ENCODE measurements at places on chromosomes 11 and 22. TPM values are rescaled to one million over a fixed set of nuclear protein-coding genes. Genes with fewer than 3 reads are reported as not detected.
A peak's percentile ranks its signal among the peaks of the same experiment; 100 is the strongest.

DNA sequence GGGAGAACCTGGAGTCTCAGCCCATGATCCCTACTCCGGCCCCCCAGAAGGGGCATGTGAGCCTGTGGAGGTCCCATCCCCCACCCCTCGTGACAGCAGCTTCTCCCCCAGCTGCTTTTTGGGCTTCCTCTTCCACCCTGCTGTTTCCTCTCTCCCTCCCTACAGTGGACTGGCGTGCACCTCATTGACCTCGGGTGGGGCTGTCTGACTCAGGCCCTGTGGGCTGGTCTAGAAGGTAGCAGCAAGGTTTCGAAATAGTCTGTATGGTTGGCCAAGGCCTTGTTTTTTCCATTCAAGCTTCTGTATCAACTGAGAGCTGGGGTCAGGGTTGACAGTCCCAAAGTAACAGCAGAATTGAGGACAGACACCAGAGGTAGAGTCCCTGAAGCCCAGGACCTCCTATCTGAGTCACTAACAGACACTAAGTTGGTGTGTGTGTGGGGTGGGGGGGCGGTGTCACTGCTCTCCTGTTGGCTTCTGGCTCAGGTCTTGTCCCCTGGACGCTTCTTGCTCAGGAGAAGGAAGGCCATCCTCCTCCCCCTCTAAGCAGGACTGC is 7.7 kb downstream of the SLC37A2 start:
- DNase-seq, result peak; percentile 88

GRCh38 chr22:43840851-43841250 is 21.5 kb downstream of the SULT4A1 start:
- no peak for DNase-seq

GRCh38 chr11:66047541-66048365 is 1.2 kb downstream of the GAL3ST3 start:
- DNase-seq, result no peak

- no peak for DNase-seq
These were observed 79.1 kb downstream of the GUCY1A2 start for GRCh38 chr11:106939157-106939556.

DNA sequence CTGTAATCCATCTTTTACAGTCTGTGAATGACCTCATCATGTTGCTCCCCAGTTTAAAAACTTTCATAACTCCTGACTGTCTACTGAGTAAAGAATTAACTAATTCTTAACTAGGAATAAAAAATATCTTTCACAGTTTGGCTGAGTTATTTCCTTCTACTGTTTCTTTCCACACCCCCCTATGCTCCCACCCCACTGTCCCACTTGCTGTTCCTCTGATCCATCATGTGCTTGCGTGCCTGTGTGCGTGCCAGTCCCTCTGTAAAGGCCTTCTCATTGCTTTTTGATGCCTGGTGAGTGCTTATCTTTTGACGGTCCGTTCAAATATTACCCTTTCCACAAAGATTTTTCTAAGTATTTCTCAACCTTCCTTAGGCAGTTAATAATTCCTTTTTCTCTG is 55.6 kb downstream of the ATG16L2 start:
- no peak for DNase-seq

- DNase-seq, result no peak
These were observed 1.0 kb downstream of the MALAT1 start for GRCh38 chr11:65499713-65500386.

DNAJB7 gene
- not detected for total RNA-seq

DNA sequence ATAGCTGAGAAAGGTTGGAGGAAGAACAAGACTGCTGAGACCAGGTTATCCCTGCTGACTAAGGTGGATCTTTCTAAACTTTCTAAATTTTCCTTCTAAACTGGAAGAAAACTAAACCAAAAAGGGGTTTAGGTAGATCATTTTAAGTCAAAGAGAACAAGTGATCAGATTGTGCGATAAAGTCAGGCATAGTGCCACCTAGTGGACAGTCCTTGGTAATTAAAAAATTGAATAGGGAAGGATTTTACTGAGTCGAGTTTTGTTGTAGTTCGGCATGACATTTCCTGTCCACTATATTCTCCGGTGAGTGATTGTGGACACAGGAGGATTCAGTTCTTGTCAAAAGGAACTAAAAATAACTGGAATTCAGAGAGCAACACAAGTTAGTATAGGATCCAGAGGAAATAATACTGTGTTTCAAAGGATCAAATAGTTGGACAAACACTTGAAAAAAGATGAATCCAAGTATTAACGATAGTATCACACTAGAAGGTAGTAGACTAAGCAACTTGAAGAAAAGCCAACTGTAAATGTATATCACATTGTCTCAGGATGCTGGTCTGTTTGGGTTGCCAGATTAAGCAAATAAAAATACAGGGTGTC is 1236.4 kb downstream of the FAM181B start:
- DNase-seq, result no peak

GRCh38 chr22:25555586-25555985 is 8.9 kb upstream of the GRK3 start:
- DNase-seq, result no peak

DNA sequence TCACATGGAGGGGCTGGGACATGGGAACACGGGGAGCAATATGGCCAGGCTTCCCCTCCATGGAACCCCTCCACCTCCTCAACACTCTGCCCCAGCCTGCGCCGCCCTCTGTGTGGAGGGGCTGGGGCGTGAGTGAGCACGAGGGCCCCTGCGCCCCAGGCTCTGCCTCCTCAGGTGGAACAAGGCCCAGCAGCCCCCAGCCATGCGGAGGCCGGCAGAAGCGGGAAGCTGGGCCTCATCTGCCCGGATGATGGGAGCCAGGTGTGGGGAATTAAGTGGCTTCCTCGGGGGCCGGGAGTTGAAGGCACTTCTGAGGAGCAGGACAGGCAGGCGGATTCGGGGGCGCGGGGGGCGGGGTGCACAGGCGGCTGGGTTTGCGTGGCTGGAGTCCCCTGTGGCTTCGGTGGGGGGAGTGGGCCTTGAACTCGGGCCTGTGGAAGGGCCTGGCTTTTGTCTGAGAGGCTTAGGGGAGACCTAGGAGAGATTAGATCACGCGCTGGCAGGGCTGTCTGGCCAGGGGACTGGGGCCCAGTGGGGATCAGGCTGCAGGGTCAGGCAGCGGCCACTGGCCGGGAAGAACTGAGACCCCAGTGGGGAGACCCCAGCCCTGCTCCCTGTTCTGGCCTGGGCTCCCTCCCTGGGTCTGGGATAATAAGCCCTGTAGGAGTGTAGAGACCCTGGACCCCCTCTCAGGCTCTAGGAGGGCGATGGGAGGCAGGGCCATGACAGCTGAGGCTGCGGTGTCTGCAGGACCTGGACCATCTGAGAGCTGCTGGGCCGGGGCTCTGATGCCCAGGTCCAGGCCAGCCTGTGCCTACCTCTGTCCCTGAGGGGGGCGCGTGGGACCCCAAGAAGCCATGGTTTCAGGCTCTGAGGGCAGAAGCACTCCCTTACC is 13.3 kb downstream of the PRR33 start:
- peak; percentile 75 for DNase-seq

NUP50 gene
- total RNA-seq, result 13.4 TPM

TSPAN18 gene
- total RNA-seq, result 153 TPM

GRCh38 chr11:75715688-75716087 is 1.9 kb upstream of the MOGAT2 start:
- DNase-seq, result no peak

TEX54 gene
- not detected for total RNA-seq

GRCh38 chr11:93160156-93160555 is 37.6 kb downstream of the SLC36A4 start:
- DNase-seq, result no peak

GLB1L2 gene
- 0.57 TPM for total RNA-seq

GAL3ST3 gene
- total RNA-seq, result 3.1 TPM

DNA sequence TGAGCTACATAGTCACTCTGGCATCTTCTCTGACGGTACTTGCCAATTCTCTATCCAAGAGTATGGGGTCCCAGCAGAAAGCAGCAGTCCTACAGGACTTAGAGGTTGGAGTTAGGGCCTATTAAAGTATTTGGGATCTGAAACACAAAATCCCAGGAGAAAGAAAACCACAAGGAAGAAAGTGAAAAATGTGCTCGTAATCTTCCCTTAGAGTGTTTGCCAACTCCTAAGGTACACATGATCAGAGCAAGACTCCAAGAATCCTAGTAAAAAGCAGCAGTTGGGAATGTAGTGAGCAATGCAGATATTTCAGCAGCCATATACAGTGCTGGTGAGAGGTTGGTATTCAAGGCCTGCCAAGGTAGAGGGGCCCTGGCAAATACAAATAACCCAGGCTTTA is 71.6 kb downstream of the EXT2 start:
- DNase-seq, result no peak

GRCh38 chr22:39135092-39135896 is 17.2 kb downstream of the CBX7 start:
- no peak for DNase-seq

DNA sequence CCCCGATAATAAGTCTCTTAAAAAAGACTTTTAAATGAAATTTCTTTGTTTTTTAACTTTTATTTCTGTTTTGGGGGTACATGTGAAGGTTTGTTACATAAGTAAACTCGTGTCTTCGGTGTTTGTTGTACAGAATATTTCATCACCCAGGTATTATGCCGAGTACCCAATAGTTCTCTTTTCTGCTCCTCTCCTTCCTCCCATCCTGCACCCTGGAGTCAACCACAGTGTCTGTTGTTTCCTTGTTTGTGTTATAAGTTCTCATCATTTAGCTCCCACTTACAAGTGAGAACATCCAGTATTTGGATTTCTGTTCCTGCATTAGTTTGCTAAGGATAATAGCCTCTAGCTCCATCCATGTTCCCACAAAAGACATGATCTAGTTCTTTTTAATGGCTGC is 1.6 kb upstream of the GSTP1 start:
- no peak for DNase-seq

GRCh38 chr22:50517495-50518260 is 7.7 kb downstream of the SCO2 start:
- no peak for DNase-seq

GRCh38 chr22:35174401-35175038 is 82.8 kb upstream of the HMGXB4 start:
- no peak for DNase-seq

- DNase-seq, result no peak
These were observed 30.4 kb downstream of the MB start for GRCh38 chr22:35586771-35587170.

GRCh38 chr11:78606667-78607066 is 32.0 kb upstream of the NARS2 start:
- DNase-seq, result no peak

- no peak for DNase-seq
These were observed 3.8 kb downstream of the ACY3 start for GRCh38 chr11:67646535-67647336.

DNA sequence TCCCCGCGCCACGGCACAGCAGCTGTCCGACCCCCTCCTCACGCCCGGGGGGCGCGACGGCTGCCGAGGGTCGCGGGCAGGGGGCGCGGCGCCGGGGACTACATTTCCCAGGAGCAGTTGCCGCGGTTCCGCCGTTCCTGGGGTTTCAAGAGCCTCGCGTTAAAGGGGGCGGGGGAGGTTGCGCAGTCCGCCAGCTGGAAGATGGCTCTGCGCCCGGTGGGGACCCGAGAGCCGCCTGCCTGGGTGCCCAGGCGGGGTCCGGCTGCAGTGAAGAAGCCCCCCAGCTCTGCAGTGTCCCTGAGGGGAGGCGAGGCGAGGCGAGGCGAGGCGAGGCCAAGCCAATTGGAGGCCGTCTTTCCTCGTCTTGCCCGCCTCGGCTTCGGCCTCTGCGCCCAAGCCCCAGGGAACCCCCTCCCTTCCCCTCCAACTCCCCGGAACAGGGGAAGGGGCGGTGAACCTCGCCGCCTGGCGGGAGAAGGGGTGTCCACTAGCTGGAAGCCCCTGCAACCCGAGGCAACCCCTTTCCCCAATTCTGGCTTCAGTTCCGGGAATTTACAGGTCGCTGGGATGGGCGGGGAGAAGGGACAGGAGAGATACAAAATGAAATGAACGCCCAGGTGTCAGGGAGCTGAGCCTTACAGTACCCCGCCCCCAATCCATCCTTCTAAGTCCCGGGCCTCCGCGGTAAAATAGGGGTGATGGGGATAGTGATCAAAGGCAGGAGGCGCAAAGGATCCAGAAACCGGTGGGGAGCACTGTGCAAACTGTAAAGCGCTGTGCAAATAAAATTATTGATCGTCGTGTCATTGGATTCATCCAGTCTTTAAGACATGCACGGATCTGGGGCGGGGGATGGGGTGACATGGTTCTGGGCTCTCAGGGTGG is 5.2 kb upstream of the GCAT start:
- DNase-seq, result no peak

ANGPTL5 gene
- total RNA-seq, result 1.9 TPM

GRCh38 chr11:76578654-76579055 is 91.9 kb downstream of the LRRC32 start:
- DNase-seq, result peak; percentile 85

AP1B1 gene
- 28.0 TPM for total RNA-seq

YPEL1 gene
- total RNA-seq, result 9.6 TPM

NOX4 gene
- 9.4 TPM for total RNA-seq

DNA sequence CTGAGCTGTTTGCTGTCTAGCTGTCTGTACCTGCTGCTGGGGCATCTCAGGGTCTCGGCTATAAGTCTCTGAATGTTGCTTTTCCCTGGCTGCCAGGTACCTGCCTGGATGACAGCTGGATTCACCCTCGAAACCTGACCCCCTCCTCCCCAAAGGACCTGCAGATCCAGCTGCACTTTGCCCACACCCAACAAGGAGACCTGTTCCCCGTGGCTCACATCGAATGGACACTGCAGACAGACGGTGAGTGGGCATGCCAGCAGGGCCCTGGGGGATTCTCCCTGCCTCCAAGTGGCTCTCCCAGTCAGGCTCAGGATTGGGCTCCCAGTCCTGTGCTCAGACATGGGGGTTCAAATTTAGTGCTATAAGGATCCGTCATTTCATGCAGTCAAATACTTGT is 12.9 kb downstream of the IL17RA start:
- DNase-seq, result peak; percentile 26

DNA sequence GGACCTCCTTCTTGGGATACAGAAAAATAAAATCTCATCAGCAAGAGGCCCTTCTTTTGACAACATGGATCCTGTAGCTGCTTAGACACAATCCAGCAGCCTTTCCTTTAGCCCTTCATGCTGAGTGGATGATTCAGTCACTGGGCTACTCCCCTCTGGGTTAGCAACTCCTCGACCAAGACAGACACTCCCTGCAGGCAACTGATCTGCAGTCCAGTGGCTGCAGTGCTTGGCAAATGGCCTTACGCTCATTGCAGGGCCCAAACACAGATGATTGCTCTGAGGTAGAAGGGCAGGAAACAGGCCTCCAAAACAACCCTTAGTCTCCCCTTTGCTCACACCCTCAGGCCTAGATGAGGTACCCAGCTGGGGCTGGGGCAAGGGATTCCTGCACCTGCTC is 73.2 kb upstream of the OPCML start:
- DNase-seq, result no peak

FAM111B gene
- not detected for total RNA-seq

Measured in cardiac septum (tissue), 1 donor.